ENCODE measurements at places on chromosomes 5 and 9. TPM values are rescaled to one million over a fixed set of nuclear protein-coding genes. Genes with fewer than 3 reads are reported as not detected.

MSMP gene
- 0.60 TPM for total RNA-seq

NMUR2 gene
- not detected for total RNA-seq

IFNA13 gene
- total RNA-seq: not detected

FBP1 gene
- total RNA-seq: 0.24 TPM

HMMR gene
- 74.9 TPM for total RNA-seq

C5orf58 gene
- total RNA-seq: 2.4 TPM

MYMK gene
- not detected for total RNA-seq

CAMK2A gene
- total RNA-seq: 0.13 TPM

ALDH7A1 gene
- total RNA-seq: 0.49 TPM

ZNF879 gene
- total RNA-seq: 0.63 TPM

DAPK1 gene
- 24.4 TPM for total RNA-seq

GRCh38 chr5:116144103-116144502, 59.3 kb downstream of the COMMD10 start:
- no peaks in the 10 kb centered on the region for H3K27me3 ChIP-seq
- H3K27ac ChIP-seq: no peak overlapping the region
- H3K4me1 ChIP-seq: no peaks in the 10 kb centered on the region
- H3K4me3 ChIP-seq: no peak overlapping the region

GRCh38 chr9:95491543-95492320, 25.0 kb downstream of the PTCH1 start:
- H3K4me1 ChIP-seq: peaks cover 12% of the 10 kb centered on the region
- no peaks in the 10 kb centered on the region for H3K27me3 ChIP-seq
- no peak for DNase-seq

- H3K27ac ChIP-seq: peak overlapping the region; percentile 99
- H3K4me1 ChIP-seq: peaks cover 70% of the 10 kb centered on the region
- H3K27me3 ChIP-seq: no peaks in the 10 kb centered on the region
- peak overlapping the region; percentile 60 for H3K4me3 ChIP-seq
These were observed 704 bp downstream of the SUSD1 start for GRCh38 chr9:112174222-112174964.

DNA sequence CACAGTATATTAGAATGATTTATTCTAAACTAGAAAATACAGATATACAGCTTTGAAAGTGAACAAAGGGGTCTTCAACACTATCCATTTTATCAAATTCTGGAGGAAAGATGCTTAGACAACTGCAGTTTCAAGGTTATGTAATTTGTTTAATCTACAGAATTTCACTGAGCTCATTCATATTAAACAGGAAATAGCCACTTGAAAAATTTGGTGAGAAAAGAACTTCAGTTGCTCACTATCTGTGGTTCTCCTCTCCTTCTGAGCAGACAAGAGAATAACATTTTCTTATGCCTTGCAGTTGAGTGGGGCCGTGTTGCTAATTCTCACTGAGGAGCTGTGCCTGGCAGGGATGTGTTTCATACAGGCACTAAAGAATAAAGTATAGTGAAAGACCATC, 1428.2 kb downstream of the CDH12 start:
- no peaks in the 10 kb centered on the region for H3K4me1 ChIP-seq
- no peak overlapping the region for H3K4me3 ChIP-seq
- no peak overlapping the region for H3K27ac ChIP-seq
- DNase-seq: no peak
- no peaks in the 10 kb centered on the region for H3K36me3 ChIP-seq
- no peaks in the 10 kb centered on the region for H3K27me3 ChIP-seq

DNA sequence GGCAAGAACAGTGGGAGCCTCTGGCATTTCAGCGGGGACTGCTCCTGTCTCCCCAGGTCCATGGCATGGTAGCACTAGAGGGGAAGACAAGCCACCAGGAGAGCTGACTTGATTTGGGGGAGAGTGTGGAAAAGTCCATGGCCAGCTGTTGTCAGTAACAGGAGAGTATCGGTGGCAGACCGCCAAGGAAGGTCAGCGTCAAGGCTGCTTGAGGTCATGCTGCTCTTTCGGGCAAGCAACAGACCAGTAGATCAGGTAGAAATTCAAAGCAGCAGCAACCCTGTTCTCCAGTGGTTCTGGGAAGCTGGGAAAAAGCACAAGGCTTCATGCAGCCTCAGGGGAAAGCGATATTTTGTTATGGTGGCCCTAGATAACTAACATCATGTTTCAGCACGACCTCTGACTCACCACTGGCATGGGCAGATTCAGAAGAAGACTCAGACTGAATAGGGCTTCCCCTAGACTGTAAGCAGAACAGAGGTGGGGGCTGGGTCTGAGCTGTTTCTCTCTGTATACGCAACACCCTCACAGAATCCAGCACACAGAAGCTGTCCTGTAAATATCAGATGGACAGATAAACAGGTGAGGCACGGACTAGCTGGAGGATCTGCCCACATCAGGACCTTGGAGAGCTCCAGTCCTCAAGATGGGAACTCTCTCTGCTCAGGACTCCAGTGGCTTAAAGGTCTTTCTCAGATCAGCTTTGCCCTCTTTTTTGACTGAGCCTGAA, 35.2 kb upstream of the PLEKHG4B start:
- peaks cover 8% of the 10 kb centered on the region for H3K27me3 ChIP-seq
- no peaks in the 10 kb centered on the region for H3K36me3 ChIP-seq
- H3K4me3 ChIP-seq: no peak overlapping the region
- no peaks in the 10 kb centered on the region for H3K4me1 ChIP-seq
- DNase-seq: peak; percentile 69

DNA sequence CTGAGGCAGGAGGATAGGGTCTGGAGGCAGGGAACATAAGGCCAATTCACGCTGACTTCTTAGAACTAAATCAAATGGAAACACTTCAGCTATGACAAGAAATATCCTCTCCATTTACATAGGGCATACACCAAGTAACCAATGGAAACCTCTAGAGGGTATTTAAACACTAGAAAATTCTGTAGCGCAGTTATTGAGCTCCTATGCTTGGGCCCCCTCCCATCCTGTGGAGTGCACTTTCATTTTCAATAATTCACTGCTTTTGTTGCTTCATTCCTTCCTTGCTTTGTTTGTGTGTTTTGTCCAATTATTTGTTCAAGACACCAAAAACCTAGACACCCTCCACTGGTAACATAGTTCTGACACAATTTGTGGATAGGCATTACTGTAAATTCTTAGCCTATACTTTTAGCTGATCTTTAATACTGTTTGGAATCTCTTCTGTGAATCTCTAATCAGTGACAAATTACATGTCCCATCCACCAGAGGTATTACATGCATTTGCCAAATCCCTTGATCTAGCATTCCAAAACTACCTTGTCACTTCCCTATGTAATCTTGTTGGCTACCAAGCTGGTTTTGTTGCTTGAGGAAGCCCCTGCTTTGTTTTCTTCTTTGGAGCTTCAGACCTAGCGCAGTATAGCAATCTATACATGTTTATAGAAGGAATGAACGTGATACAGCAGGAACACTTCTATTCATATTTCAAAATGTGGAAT, 61.6 kb downstream of the ST8SIA4 start:
- H3K4me3 ChIP-seq: no peak overlapping the region
- no peaks in the 10 kb centered on the region for H3K4me1 ChIP-seq
- no peaks in the 10 kb centered on the region for H3K27me3 ChIP-seq
- H3K27ac ChIP-seq: no peak overlapping the region
- DNase-seq: no peak

DNA sequence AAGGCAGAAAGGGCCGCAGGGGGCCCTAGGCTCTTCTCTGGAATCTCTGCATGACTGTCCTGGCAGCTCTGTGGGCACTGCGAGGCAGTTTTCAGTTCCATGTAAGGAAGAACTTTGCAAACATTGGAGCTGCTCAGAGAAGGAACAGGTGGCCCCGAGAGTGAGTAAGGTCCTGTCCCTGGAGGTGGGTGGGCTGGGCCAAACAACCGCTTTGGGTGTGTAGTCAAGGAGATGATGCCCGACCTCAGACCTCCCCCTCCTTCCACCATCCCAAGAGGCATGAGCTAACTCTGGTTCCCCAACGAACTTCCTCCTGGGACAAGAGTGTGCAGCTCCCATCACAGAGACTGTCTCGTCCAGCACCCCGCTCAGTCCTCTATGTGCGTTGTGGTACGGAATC, 20.5 kb downstream of the CSF1R start:
- no peak for DNase-seq
- H3K27me3 ChIP-seq: peaks cover 47% of the 10 kb centered on the region
- H3K4me3 ChIP-seq: no peak overlapping the region
- no peak overlapping the region for H3K27ac ChIP-seq

GRCh38 chr9:78351816-78352215, 54.9 kb downstream of the PSAT1 start:
- no peaks in the 10 kb centered on the region for H3K4me1 ChIP-seq
- no peaks in the 10 kb centered on the region for H3K36me3 ChIP-seq
- H3K4me3 ChIP-seq: no peak overlapping the region

DNA sequence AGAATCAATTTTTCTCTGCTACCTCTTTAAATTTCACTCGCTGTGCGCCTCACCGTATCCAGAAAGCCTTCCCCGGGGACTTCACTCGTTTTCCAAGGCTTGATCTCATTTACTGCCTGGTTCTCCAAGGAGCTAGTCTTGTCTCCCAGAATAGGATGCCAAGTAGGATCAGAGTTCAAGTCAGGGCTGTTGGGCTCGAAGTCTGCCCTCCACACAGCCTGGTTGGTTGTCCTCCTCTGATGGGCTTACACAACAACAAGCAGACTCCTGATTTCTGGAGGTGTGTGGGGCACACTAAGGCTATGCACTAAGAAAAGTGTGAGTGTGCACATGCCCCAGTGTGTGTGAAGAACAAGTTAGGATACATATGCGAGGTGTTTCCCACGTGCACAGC, 14.0 kb upstream of the TNIP1 start:
- no peaks in the 10 kb centered on the region for H3K36me3 ChIP-seq
- H3K4me3 ChIP-seq: no peak overlapping the region
- H3K4me1 ChIP-seq: peaks cover 53% of the 10 kb centered on the region
- no peak overlapping the region for H3K27ac ChIP-seq
- H3K27me3 ChIP-seq: no peaks in the 10 kb centered on the region
- no peak for DNase-seq

- DNase-seq: no peak
- no peaks in the 10 kb centered on the region for H3K4me1 ChIP-seq
- peak within 1 kb of the TSS; percentile 31 for H3K4me3 ChIP-seq
- peaks cover 21% of the 10 kb centered on the region for H3K27me3 ChIP-seq
- no peaks in the 10 kb centered on the region for H3K36me3 ChIP-seq
- H3K27ac ChIP-seq: no peak within 1 kb of the TSS
These were observed at the start of gene GABBR2 for GRCh38 chr9:98708933-98709911. GABBR2 (minus strand) TSS chr9:98708935; CDS start chr9:98708737, 198 bp downstream.

DNA sequence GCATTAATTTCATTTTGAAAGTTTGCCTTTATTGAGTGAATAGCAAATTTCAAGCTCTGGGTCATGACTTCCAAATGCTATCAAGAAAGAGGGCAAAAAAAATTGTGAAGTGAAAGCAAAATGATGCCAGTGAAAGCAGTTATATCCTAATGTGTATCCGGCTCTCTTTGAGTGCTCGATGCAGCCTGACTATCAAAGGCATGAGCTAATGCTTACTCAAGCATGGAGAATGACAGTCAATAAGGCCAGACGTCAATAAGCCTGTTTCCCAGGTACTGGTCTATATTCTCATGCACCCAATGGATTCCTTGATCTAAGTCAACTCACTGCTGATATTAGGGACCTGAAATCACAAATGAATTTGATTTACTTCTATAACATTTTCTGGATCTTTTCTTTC, 435.5 kb downstream of the CAAP1 start:
- no peak overlapping the region for H3K4me3 ChIP-seq
- no peaks in the 10 kb centered on the region for H3K36me3 ChIP-seq
- no peaks in the 10 kb centered on the region for H3K4me1 ChIP-seq

DNA sequence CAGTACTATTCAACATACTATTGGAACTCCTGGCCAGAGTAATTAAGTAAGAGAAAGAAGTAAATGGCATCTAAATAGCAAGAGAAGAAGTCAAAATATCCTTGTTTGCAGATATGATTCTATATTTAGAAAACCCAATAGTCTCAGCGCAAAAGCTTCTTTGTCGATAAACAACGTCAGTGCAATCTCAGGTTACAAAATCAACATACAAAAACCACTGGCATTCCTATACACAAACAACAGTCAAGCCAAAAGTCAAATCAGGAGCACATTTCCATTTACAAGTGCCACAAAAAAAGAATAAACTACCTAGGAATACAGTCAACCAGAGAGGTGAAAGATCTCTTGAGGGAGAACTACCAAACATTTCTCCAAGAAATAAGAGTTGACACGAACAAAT, 1901.9 kb upstream of the ACO1 start:
- no peaks in the 10 kb centered on the region for H3K27me3 ChIP-seq
- H3K36me3 ChIP-seq: no peaks in the 10 kb centered on the region
- no peak overlapping the region for H3K4me3 ChIP-seq
- no peaks in the 10 kb centered on the region for H3K4me1 ChIP-seq

DNA sequence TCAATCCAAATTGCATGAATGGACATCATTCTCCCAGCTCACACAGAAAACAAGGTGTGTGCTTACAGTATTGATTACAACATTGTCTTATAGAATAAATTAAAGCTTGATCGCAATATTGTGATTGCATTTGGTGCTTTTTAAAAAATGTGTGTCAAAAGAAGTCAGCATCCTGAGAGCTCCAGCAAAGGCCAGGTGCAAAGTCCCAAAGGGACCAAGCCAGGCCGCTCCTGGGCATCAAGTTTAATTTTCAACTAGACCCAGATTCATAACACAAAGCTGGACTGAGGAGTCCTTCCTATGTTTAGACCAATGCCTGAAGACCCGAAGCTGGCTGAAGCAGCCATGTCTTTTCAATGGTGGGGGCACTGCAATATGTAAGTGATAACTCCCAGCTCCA, 295.6 kb downstream of the IRX2 start:
- DNase-seq: no peak
- H3K36me3 ChIP-seq: no peaks in the 10 kb centered on the region
- no peak overlapping the region for H3K27ac ChIP-seq
- H3K4me1 ChIP-seq: no peaks in the 10 kb centered on the region
- no peak overlapping the region for H3K4me3 ChIP-seq

Measured in K562 (cell line).